Stimulated activated CD4-positive, alpha-beta T cell treated with anti-CD3 and anti-CD28 coated beads, Interleukin-15, amount 100 ng/mL, for 24 hours (primary cell): ENCODE measurements at places on chromosomes 1 and 21.
A peak's percentile ranks its signal among the peaks of the same experiment; 100 is the strongest.

DNA sequence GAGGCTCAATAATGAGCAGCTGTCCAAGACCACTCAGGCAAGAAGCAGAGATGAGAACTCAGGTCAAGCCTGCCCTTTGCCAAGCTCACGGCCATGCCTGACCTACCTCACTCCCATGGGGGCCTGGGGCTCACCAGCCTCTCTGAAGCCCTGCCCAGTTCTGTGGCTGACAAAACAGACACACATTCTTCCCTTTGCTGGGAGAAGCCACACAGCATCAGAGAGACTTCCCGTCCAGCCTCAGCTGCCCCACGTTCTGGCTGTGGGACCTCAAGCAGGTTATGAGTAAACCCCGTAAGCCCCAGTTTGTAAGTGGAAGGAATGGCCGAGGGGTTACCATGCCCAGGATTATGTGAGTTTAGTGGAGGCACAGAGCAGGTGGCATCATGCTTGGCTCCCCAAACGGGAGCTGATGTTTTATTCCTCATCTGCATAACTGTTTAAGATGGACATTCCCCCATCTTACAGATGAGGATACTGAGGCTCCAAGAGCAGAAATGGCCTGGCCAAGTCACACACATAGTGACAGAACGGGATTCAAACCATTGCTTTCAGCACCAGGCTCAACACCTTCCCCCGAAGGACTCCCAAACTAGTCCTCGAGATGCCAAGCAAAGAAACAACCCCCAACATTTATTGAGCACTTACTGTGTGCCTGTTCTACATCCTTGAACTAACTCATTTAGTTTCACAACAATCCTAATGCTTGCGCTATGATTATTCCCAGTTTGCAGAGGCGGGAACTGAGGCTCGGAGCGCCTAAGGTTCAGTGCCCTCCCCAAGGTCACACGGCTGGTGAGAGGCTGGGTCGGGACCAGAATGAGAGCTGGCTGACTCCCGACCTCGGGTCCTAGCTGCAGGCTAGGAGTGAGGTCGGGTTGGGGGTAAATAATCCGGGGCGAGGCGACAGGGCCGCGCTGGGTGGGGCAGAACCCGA lies 49.1 kb upstream of the LAPTM5 start:
- DNase-seq: no peak

- DNase-seq: no peak
Measured at GRCh38 chr1:41005876-41006275, 15.6 kb downstream of the SLFNL1 start.

DNA sequence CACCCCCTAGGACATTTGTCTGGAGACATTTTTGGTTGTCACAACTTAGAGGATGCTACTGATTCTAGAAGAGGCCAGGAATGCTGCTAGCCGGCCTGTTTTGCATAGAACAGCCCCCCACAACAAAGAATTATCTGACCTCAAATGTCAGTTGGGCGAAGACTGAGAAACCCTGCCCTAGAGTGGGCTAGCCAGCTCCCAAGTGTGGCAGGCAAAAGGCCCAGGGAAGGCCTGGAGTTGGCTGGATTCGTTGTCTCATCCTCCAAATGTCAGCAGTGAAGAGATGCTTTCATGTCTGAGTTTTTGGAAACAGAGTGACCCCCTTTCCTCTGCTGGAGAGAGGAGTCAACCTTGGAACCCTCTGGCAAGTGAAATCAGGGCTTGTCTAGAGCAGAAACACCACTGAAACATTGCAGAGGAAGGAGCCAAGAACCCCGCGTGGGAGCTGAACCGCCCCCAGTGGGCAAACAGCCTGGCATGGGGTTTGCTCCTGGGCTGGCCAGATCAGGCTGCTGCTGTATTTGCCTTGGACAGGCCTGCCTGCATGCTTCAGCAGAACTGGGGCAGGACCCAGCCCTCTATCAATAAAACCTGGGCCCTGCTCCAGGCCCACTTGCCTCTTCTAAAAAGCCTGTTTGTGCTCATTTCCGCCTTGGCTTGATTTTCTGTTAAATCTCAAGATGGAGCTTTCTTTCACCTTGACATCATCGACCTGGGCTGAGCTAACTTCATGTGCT lies 32.9 kb downstream of the RASSF5 start:
- DNase-seq: no peak

- DNase-seq: no peak
Measured at GRCh38 chr1:220927442-220927841, 48.2 kb downstream of the HLX start.

- no peak for DNase-seq
Measured at GRCh38 chr1:232558954-232559353, 71.0 kb downstream of the SIPA1L2 start.

- DNase-seq: no peak
Measured at GRCh38 chr21:32604464-32604863, 7.7 kb downstream of the CFAP298 start.

DNA sequence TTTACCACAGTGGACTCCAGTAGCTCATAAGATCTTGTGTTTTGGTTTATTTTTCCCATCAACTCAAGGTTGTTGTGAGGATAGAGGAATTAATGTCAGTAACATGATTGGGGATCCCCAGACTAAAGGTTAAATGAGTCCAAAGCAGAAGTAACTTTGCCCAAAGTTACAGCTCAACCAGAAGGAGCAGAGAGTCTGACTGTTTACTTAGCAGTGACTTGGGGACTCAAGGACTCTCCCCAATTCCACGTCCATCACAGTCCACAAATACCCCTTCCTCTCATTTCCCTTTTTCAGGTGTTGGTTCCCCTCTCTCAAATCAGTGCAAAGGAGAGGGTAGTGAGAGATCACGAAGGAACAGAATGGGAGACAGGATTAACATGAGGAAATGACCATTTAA lies 4.0 kb upstream of the ETV3 start:
- no peak for DNase-seq

- DNase-seq: no peak
Measured at GRCh38 chr1:41833519-41834000, 85.2 kb downstream of the HIVEP3 start.

DNA sequence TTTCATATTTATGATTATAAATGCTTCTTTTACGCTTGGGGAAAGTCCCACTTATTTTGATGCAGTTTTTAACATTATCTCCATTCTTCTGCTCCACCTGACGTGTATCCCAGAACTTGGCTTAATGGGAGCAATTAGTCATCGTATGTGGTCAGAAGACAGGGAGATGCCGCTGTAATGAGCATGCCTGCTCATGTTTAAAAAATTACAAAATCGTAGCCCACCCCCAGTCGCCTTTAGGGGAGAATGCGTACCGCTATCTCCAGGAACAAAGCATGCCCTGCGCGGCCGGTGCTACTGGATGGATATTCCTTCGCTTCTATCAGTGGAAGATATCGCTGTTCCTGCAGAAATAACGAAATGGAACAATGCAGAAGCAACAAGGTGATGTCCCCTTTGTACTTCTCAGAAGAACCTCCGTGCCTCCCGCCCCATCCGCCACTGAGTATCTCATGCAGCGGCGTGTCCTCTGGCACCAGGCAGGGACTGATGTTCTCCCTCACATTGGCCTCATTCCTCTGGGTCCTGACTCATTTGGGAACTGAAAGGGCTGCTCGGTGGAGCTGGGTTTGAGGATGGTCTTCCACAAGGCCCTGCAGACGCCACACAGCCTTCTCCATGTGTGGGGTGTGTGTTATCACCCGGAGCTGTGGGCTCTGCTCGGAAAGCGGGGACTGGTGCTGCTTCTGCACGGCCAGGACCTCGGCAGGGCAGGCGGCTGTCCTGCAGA lies 116.3 kb upstream of the COL6A1 start:
- no peak for DNase-seq

DNA sequence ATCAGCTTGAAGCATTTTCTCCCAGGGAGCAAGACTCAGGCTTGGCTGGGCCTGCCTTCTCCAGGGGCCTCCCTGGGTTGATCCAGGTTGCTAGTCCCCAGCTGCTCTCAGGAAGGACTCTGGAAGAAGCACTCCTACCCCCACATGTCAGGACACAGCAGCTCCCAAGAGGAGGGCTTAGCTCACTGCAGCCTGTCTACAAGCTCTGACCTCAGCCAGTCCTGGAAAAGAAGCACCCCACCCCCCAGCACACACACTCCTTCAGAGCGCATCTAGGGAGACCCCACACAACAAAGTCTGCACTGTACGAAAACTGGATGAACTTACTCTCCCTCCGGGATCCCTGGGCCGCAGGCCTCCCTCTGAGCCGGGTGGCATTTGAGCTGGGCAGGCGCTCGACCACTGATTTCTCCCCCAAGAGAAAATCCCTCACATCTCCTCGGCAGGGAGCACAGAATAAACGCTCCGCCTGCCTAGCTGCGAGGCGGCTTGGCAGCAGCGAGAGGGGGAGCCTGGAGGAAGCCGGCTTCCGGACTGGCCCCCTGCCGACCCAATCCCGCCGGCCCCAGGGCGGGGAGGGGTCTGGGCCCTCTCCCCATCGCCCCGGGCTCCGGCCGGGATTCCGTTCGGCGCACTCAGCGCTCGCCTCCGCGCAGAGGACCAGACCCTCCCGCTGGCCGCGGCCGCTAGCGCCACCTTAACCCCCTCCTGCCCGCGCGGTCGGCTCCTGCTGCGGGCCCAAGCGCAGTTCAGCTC lies at the start of gene KCNA2:
TSS of gene KCNA2 (minus strand) at position 458 of the 756 bp plus-strand sequence. CDS start 1,576 bp downstream, outside the sequence.
- DNase-seq: peak; percentile 26

- no peak for DNase-seq
Measured at GRCh38 chr1:151718011-151718431, 1.4 kb upstream of the CELF3 start.

GRCh38 chr21:42561762-42562650 lies 48.4 kb downstream of the SLC37A1 start:
- no peak for DNase-seq

DNA sequence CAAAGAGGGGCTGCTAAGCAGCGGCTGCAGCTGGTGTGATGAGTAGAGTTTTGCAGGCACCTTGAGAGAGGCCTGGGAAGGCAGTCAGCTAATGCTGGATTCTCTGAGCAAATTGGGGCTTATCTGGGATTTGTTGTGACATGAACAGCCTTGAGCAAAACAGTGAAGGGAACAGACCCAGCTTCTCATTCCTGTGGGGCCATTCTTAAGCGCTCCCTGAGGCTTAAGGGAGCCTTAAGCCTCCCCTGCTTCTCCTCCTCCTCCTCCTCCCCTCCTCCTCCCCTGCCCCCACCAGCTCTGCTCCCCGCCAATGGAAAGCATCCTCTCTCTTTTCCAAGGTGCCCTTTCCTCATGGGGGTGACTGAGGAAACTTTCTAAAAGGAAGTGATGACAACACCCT lies 21.3 kb downstream of the HMGCS2 start:
- DNase-seq: no peak

DNA sequence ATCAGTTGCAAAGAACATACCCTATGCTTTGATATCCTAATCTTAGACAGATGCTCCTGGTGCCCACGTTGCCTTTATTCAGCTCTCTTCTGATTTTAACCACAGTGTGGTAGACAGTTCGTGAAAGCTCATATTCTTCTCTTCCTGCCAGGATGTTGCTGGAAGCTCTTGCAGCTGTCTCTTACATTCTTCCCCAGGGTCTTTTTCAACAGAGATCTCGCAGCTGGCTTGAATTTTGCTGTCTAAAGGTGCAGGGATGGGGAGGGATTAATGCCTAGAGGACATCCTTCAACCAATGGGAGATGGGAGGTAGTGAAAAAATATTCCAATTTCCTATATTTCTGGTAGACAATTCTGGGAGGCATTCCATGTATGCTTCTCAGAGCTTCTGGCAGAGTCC lies 150.0 kb upstream of the APP start:
- DNase-seq: no peak

GRCh38 chr1:30691480-30691879 lies 31.9 kb downstream of the MATN1 start:
- no peak for DNase-seq

DNA sequence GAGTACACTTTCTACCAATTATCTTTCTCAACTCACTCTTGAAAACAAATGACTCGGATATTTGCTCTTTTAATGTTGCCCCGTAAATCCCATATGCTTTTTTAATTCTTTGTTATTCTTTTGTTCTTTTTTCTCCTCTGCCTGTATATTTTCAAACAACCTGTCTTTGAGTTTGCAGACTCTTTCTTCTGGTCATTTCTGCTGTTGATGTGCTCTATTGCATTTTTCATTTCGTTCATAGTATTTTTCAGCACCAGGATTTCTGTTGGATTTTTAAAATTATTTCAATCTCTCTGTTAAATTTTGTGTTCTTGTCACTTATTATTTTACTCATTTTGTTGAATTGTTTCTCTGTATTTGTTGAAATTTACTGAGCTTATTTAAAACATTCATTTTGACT lies 146.8 kb upstream of the B3GALT2 start:
- DNase-seq: no peak

DNA sequence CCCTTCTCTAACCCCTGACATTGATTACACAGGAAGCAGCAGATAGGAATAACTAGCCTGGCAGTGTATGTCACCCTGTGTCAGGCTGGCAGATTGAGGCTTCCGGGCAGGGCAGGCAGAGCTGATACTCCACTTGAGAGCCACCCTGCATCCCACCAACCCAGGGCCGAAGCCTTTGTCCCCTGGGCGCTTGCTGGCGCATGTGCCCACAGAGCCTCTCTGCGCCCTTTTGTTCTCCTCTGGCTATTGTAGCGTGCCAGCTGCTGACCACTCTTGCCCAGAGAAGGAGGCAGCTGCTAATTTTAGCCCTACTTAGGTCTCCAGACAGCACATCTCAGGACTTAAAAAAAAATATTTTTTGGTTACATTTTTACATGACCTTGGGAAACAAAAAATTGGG lies 304.9 kb downstream of the HHAT start:
- no peak for DNase-seq

DNA sequence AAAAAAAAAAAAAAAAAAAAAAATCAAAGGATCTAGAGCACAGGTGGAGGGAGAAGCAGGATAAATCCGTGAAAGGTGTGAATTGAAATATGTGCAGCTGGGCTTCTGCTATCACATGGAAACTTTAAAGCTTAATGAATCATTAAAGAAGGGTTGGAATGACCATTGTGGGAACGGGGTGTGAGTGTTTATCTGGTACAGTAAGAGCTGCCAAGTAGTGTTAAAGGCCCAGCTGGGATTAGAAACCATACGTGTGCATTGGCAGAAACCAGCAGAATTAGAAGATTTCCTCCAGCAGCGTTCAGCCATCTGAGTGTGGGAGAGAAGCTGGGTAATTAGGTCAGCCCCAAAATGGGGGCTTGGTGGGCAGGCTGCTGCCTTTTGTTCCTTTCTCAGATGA lies 13.5 kb downstream of the FALEC start:
- DNase-seq: no peak

DNA sequence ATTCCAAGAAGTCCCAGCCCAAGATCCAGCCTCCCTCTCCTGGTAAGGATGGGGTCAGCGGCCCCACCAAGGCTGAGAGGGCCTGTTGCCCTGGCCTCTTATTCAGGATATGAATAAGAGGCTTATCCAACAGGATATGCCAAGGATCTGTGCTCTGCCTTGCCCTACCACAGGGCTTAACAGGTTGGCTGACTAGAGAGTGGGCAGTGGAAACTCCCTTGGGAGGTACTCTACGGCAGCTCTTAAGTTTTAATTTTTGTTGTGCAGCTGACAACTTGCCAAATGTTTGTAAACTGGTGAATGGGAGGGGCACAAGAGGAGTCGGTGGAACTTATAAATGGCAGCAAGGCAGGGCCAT lies 16.5 kb upstream of the PIGV start:
- no peak for DNase-seq

- no peak for DNase-seq
Measured at GRCh38 chr1:200435200-200435780, 25.5 kb upstream of the ZNF281 start.

GRCh38 chr1:203065191-203065590 lies 20.6 kb downstream of the MYOG start:
- DNase-seq: no peak

GRCh38 chr1:53766831-53767405 lies 28.0 kb upstream of the GLIS1 start:
- DNase-seq: no peak
